Posterior vena cava (tissue), 2 donors: ENCODE measurements at places on chromosomes 3 and 15. TPM values are rescaled to one million over a fixed set of nuclear protein-coding genes. Genes with fewer than 3 reads are reported as not detected.
A peak's percentile ranks its signal among the peaks of the same experiment; 100 is the strongest.

DNA sequence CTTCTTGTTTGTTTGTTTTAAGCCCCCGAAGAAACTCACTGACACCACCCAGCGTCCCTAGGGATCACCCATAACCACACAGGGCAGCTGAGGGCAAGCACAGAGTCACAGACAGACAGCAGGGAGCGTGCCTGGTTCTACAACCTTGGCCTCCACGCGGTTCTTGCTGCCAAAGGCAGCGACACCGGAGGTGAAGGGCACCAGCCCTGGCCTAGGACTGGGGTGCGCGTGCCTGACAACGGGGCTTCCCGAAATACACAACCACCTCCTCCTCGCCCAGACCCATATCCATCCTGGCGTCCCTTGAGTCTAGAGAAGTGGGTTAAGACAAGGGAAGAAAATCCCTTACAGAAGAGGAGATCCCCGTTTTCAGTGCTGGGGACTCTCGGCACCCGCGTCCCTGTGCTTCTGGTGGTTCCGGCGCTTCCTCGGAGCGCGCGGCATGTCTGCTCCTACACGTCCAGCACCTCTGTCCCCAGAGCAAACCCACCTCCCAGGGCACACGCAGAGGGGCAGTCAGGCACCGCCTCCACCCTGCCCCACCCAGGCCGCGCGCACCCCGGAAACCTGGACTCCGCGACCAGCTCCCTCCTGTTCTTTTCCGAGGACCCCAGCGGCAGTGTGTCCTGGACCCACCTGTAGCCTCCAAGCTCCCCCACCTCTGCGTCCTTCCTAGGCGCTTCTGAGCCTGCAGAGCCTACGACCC is 911 bp downstream of the RFTN1 start:
- peak; percentile 84 for DNase-seq

GRCh38 chr3:43923104-43923882 is 232.6 kb downstream of the ABHD5 start:
- no peak for DNase-seq

- peak; percentile 94 for DNase-seq
These were observed 55.4 kb downstream of the EOMES start for GRCh38 chr3:27666708-27667107.

DNA sequence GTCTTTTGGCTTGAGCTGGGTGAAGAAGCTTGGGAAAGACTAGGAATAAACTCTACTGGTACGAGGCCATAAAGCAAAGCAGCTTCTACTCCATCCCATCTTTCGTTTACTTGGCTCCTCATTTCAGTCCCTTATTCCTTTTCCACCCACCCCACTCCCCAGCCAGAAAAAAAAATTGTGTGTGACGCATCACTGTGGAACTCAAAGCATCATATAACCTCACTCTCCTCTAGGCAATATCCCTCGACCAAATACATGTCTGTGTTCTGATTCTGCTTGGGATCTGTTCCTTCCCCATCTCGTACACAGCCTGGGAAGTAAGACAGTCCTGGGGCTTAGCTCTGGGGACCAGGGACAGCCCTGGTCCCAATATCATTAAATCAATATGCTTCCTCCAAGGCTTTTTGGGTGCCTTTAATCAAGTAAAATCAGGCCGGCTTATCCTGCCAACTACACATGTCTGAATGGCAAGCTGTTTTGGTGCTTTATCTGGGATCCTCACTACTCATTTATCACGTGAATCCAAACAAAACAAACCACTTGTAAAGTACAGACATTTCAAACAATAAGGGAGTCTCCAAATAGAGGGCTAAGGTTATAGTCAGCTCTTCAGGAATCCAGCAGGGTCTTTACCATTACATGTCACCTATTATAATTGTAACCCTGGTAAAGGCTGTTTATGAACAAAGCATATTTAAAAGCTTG is 74.9 kb upstream of the ZBED2 start:
- DNase-seq, result no peak

- no peak for DNase-seq
These were observed 57.1 kb downstream of the ADAMTS17 start for GRCh38 chr15:100284701-100285100.

- DNase-seq, result no peak
These were observed 24.2 kb downstream of the WDR93 start for GRCh38 chr15:89714775-89715174.

DNA sequence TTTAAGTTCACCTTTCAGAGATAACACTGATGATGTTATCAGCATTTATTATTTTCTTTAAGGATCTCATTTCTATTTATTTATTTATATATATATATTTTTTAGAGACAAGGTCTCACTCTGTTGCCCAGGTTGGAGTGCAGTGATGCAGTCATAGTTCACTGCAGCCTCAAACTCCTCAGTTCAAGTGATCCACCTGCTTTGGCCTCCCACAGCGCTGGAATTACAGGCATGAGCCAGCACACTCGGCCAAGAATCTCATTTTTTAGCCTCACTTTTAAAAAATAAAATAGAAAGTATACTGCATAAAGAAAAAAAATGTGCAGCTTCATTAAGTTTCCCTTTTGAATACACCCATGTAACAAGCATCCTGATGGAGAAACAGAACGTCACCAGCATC is 35.6 kb downstream of the PLA2G4D start:
- DNase-seq, result no peak

GRCh38 chr3:31968369-31968926 is 12.6 kb downstream of the OSBPL10 start:
- no peak for DNase-seq

GRCh38 chr3:165181556-165181955 is 14.6 kb downstream of the SLITRK3 start:
- no peak for DNase-seq

- DNase-seq, result peak; percentile 82
These were observed 15.5 kb downstream of the BMF start for GRCh38 chr15:40092979-40093869.

- no peak for DNase-seq
These were observed 37.6 kb downstream of the ARHGEF3 start for GRCh38 chr3:56764184-56764583.

GRCh38 chr15:28975766-28976179 is 90.0 kb downstream of the APBA2 start:
- DNase-seq, result peak; percentile 79

GRCh38 chr3:194139814-194140391 is 4.0 kb downstream of the HES1 start:
- DNase-seq, result no peak

DNA sequence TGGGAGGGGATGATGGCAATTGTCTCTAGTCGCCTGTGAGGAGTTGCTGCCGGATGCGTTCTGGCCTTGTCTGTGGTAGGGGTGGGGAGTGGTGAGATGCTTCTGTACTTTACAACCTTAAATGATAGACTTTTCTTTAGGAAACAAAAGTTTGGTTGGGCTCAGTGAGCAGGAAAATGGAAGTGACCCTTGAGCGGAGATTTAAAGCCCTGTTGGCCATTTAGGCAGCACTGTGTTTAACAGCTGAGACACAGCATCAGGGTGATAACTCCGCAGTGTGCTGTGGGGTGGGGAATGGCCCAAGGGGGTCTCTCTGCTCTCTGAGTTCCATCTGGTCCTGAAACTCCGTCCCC is 36.6 kb downstream of the SPSB4 start:
- DNase-seq, result no peak

GRCh38 chr3:116614795-116615362 is 94.7 kb upstream of the TUSC7 start:
- no peak for DNase-seq

DNA sequence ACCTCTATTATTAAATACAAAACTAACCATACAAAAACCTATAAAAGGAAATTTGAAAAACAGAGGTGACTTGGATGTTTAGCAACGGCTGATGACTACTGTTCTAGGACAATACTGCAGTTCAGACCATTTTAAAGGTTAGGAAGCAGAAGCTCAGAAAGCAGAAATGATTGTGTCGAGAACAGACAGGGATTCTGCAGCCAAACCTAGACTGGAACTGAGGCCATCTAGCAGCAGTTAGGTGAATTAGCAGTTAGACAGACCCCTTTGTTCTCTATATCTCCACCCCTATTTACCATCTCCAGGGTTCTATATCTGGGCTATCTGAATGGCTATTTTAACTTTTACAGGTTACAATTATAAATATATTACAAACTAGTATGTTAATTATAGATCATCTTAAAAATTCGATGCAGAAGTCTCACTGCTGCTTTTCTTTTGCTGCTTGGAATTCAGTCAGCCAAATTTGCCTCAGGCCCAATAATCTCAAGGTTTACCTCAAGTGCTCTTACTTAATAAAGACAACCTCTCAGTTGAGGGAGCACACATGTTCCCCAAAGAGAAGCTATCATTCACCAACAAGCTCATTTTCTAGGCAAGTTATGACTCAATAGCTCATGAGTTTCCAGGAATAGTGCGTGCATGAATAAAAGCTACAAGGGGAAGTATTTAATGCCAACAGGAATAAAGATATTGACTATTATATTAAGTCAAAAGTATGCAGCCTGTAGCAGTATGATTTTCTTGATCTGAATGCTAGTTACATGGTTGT is 9.3 kb upstream of the IL1RAP start:
- no peak for DNase-seq

DNA sequence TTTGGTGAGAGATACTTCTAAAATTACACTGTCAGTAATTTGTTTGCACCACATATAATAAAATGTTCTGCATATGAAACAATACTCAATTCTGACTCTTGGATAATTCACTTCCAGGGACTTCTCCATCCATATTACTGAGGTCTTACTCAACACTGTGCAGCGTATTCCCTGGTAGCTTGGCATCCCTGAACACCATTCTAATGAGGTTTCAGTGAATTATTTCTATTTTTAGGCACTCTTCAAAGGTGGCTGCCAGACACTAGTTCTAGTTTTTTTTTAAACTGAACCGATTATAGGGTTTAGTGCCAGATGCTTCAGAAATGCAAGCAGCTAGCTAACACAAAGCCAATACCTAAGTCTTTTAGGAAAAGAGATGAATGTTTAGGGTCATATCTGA is 283.3 kb downstream of the FEZF2 start:
- no peak for DNase-seq

- no peak for DNase-seq
These were observed 11.1 kb downstream of the EFCAB12 start for GRCh38 chr3:129417326-129417725.

GRCh38 chr3:141619450-141619849 is 118.6 kb upstream of the RNF7 start:
- no peak for DNase-seq

GRCh38 chr15:94327356-94327936 is 96.1 kb downstream of the MCTP2 start:
- DNase-seq, result no peak

DNA sequence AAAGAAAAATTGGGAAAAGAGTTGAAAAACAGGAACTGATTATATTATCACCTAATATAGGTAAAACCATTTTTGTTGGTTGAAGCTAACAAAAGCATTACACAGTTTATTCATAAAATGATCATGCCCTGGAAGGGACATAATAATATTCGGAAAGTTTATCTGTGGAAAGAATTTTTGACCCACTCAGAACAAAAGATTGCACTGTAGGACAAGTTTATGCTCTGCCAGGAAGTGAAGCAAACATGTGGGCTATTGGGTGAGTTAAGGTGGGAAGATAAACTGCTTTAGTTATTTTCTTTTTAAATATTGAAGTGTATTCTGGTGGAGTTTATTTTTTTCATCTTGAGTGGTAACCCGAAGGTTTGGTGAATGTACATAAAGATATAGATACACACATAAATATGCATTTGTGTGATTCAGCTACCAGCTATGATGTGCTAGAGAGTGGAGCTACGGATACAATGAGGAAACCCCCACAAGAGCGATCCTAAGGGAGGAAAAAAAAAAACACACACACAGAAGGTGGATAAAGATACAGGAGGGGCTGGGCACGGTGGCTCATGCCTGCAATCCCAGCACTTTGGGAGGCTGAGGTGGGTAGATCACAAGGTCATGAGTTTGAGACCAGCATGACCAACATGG is 506.4 kb upstream of the THBS1 start:
- no peak for DNase-seq

DNA sequence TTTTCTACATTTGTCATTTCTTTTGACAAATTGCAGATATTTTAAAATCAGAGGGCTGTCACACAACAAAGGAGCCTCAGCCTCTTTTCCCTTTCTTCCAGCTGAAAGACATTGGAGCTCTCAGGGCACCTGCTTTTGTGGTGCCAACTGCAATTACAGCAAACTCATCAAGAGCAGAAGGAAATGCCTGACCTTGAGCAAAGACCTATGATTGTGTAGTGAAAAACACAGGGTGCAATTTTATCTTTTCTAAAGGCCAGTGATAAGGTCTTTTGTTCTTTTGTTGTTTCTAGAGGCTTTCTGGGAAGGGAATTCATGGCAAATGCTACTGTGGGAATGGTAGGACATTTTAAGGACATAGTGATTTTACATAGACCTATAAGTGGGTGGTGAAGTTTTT is 214.3 kb downstream of the OXSM start:
- no peak for DNase-seq

DNA sequence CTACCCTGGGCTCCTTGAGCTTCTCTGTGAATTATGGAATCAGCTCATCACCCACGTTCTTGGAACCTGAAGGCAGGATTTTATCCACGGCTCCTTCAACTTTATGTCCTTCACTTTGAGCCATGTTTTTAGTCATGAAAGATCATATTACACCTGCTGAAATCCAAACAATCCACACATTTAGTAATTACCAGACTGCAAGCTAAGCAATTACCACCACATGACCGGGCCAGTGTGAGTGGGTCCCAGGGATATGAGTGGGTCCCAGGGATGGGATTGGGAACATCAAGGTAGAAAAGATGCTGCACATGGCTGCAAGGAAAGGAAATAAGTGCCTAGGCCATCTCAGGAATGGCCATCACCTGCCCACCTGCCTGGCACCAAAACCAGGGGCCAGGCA is 140.3 kb upstream of the IQSEC1 start:
- no peak for DNase-seq

- no peak for DNase-seq
These were observed 457.4 kb downstream of the MAGI1 start for GRCh38 chr3:65581313-65581712.

Gene EFCC1
- total RNA-seq, result 1.3 TPM

Gene RETNLB
- not detected for total RNA-seq

Gene CPB1
- total RNA-seq, result 3.6 TPM

Gene PCOLCE2
- total RNA-seq, result 54.5 TPM

Gene MKRN3
- total RNA-seq, result not detected

Gene ULK3
- 19.1 TPM for total RNA-seq

Gene TEX55
- total RNA-seq, result not detected

Gene LDHAL6B
- not detected for total RNA-seq

Gene ISL2
- total RNA-seq, result not detected

Gene HTR3E
- total RNA-seq, result not detected

Gene LIPH
- total RNA-seq, result not detected

Gene SNRK
- total RNA-seq, result 49.3 TPM

Gene ABHD10
- total RNA-seq, result 22.9 TPM

Gene PRICKLE2
- total RNA-seq, result 26.3 TPM

Gene CLSTN2
- 22.2 TPM for total RNA-seq

Gene FILIP1L
- total RNA-seq, result 370 TPM
